Hindlimb muscle (tissue), 1 donor: ENCODE measurements at places on chromosomes 13 and 19. TPM values are rescaled to one million over a fixed set of nuclear protein-coding genes. Genes with fewer than 3 reads are reported as not detected.

DNA sequence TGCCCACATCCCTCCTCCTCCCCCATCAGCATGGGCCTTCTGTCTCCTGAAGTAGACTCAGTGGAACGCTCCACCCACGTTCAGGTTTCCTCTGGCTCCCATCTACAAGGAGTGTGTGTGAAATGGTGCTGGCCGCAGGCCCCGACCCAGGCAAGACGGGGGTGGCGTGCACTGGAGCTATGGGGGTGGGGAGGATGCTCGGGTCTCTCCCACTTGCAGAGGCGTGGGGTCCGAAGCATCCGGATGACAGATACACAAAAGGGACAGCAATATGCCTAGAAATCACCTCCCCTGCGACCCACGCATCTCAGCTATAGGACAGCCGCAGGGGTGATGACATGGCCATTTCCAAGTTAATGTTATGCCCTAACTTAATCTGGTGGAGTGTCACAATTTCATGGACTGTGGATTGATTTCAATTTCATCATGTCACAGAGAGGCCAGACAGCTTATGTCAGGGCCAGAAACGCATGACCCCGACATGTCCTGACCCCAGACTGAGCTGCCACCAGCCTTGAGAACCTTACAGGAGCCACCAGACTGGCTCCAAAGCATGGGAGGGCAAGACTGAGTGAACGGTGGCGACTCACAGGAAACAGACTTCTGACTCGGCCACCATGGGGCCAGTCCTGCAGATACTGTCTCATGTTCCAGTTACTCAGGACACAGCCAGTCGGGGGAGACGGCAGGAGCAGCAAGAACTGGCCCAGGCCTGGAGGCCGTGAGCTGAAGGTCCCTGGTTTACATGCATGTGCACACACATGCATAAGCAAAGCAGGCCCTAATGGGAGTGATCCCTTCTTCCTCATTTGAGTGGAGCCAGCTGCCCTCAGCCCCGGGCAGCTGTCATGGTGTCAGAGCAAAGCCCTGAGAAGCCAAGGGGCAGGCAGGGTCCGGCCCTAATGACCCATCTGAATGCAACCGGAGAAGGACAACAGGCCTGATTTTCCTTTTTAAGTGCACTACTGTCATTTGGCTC lies 82.2 kb downstream of the SLC7A1 start:
- no peak for DNase-seq

DNA sequence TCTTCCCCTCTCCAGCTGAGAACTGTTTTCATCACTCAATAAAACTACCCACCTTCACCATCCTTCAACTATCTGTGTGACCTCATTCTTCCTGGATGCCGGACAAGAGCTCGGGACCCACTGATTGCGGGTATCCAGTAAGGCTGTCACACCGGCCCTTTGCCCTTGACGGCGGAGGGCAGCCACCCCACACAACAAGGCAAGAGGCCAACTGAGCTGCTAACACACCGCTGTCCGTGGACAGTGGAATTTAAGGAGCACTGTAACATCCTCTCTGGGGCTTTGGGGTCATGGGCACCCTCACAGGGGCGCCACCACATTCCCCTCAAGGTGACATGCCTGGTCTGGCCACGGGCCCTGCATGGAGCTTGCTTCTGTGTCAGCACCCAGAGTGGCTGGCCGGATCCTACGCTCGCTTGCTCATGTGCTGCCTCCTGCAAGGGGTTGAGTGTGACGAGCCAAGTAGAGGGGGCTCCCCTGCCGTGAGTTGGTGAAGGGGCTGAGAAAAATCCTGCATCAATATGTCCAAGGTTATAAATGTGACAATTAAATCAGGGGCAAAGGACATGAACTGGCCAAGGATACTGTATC lies 31.4 kb downstream of the LHFPL6 start:
- DNase-seq = no peak

DNA sequence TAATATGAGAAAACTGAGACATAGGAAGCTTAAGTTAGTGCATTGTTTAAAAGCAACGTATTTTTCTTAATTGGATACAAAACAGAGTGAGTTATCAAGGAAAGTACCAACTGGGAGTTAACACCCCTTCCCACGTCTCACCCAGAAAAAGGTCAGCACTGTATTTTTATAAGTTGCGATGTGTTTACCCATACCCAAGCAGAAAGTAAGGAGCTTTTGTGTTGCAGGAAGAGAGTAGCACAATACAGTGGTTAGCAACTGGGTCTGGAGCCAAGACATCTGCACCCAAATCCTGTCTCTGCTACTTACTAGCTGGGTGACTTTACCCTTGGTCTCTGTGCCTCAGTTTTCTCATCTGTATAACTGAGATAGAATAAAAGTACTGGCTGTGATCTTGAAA lies 34.3 kb downstream of the FAM216B start:
- DNase-seq = no peak

GRCh38 chr19:8238251-8238650 lies 29.1 kb downstream of the CERS4 start:
- no peak for DNase-seq

GRCh38 chr19:38809592-38810252 lies 3.0 kb downstream of the LGALS4 start:
- DNase-seq = no peak

DNA sequence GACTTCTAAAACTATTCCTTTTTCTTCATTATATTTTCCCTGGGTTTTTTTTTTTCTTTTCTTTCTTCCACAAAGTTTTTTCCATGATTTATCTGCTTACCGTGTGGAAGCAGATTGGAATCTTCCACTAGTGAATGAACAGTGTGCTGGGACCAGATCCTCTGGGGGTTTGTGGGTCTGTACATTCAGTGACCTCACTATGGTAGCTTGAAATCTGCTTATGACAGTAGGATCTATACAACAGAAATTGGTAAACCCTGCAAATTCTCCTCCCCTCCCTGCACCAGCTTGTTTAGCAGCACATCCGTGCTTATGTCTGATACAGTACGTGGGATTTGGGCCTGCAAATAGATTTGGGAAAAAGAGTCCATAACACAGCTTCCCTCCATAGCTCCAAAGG lies 26.0 kb upstream of the MAB21L1 start:
- no peak for DNase-seq

DNA sequence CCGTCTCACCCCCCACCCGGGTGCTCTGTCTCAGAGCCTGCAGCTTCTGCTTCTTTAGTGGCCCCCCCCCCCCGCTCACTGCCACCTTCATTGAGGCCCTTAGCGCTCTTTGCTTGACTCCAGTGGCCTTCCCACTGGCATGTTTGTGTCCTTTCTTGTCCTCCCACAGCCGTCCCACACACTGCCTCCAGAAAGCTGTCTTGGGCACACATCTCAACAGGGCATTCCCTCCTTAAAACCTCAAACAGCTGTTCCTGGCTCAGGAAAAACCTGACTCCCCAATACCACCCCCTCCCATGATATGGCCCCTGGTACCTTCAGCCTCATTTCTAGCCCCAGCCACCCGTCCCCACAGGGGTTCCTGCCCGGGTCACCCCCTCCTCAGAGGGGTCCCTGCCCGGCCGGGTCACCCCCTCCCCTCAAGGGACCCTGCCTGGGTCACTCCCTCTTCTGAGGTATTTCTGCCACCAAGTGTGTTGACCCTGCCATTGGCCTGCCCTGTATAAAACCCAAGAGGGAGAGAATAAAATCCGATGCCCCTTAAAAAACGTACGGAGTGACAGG lies 8.9 kb downstream of the B3GLCT start:
- DNase-seq = peak; percentile 24

- no peak for DNase-seq
Observed at GRCh38 chr19:19256072-19256969, 16.8 kb downstream of the TM6SF2 start.

- DNase-seq = no peak
Observed at GRCh38 chr13:99389520-99390304, 82.5 kb upstream of the GPR183 start.

DNA sequence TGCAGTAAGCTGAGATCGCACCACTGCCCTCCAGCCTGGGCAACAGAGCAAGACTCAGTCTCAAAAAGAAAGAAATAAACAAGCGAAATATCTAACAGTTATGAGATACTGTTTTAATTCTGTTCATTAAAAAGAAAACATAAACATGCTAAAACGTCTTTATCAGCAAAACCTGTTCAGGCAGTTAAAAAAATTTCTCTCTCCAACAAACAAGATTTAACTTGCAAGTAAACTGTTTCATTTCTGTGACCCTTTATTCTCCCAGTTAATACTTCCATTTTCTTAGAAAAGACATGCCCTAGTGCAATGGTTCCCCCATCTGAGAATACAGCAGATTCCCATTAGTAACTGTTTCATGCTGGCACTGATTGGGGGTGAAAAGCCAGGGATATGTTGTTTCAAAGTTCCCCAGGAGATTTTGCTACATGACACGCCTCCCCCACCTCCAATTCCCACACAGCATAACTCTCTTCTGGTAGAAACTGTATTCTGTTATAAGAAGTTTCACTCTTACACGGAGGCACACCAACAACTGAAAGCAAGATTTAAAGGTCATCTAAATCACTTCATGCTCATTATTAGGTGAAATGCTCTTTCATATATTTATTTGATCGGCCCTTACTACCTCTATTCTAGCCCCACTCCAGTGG lies 24.4 kb downstream of the ELF1 start:
- no peak for DNase-seq

DNA sequence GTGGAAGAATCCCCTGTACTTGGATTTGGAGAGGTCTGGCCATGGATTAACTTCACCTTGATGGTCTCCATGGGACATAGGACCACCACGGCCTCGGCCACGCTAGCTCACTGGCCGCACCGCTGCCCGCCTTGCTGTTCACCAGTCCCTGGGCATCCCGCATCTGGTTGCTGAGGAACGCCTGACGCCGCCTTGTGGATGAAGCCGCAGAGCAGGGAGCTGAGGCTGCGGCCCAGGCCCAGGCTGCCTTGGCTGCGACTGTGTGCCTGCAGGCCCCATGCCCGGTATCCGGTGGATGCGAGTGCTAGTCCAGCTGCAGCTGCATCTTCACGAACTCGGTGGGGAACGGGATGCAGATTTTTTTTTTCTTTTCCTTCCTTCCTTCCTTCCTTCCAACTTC lies 1407.1 kb downstream of the UQCRFS1 start:
- no peak for DNase-seq

DNA sequence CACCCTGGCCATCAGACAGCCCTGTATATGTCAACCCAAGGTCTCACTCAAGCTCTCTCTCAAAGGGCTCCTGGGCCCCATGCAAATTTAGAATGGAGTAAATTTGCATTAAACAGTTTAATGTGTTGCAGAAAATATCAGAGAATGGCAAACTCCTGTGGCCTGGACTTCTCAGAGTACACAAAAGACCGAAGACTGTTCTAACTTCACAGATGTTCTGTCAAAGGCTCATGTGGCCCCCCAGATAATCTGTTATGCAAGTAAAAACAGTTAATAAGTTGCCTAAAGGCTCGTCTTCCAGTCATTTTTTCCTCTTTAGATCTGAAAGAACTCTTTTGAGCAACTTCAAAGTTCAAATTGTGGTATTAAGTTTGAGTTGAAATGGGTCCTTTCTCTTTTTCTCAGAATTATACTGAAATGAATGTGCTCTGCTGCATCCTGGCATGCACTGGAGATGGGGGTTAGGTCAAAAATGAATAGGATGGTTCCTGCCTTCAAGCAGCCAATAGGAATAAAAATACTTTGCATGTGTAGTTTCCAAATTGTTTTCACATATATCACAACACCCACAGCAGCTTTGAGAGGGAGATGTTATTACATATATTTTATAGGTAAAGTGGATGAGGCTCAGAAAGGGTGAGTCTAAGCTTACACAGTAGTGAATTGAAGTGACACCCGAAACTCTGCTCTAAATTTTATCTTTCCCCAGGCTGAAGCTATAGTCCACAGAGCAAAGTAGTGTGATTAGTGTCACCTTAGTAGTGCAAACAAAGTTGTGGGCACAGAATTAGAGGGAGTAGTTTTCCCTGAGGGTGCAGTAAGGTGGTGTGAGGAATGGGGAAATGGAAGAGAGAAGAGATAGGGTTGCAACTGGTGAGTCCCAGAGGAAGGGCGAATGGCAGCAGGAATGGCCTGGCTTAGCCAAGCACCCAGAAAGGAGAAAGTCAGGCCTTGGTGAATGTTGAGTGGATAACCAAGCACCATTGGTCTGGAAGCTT lies 205.0 kb upstream of the RFC3 start:
- DNase-seq = no peak

DNA sequence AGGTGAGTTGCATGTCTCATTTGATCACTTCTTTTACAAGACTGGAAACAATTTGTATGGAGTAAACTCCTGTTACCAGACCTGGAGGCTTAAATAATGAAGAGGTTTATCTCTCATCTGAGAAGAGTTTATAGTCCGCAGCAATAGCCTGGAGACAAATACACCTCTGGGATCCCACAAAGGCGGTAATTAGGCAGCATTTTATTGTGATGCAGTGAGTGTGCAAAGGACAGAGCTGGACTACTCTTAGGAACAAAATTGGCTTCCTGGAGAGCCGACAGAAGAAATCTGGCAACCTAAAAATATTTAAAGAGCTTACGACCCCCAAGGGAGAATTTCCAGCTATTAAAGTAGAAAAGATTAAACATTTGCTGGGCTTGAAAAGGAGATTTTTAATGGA lies 11.8 kb upstream of the KATNAL1 start:
- peak; percentile 29 for DNase-seq

UBE2L5 gene
- 0.28 TPM for polyA plus RNA-seq

PRX gene
- 11.7 TPM for polyA plus RNA-seq
